ENCODE measurements at places on chromosomes 6 and 20.

DNA sequence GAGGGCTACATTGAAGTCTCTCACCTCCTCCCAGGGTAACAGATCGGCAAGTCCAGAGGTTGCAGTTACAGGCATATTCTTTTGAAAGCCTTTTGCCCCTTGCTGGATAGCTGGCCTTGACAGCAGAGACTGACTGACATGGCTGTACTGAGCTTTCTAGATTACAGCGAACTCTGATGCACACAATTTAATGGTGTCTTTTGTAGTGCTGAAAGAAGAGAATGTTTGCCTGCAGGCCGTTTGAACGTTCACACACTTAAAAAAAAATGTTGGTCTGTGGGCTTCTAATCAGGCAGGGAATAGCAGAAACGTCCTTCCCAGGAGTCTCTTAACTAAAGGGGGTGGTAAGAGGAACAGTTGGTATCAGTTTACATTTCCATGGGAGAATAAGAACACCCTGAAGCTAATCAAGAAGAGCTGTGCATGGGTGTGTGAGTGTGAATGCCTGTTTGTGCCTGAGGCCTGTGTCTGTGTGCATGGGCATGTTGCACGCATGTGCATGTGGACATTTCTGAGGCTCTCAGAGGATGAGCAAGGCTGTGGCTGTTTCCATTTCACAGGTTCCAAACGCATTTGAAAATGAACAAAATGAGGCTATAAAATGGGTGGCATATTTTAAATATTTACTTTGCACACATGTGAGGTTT is 213.9 kb upstream of the SSTR4 start:
- peak; percentile 34 for DNase-seq

DNA sequence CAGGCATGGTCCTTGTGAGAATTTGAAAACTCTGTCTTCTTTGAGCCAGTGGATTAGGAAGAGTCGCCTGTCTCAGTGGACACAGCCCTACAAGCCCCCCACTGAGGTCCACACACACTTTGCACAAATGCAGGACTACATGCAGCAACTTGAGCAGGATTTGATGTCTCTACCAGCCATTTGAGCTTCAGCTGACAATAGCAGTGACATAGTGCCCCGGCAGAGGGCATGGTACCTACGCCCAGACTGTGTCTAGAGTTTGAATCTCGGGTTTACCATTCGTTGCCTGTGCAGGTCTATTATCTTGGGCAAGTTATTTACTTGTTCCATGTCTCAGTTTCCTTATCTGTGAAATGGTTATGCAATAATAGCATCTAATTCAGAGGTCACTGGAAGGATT is 580.1 kb downstream of the TFAP2B start:
- no peak for DNase-seq

DNA sequence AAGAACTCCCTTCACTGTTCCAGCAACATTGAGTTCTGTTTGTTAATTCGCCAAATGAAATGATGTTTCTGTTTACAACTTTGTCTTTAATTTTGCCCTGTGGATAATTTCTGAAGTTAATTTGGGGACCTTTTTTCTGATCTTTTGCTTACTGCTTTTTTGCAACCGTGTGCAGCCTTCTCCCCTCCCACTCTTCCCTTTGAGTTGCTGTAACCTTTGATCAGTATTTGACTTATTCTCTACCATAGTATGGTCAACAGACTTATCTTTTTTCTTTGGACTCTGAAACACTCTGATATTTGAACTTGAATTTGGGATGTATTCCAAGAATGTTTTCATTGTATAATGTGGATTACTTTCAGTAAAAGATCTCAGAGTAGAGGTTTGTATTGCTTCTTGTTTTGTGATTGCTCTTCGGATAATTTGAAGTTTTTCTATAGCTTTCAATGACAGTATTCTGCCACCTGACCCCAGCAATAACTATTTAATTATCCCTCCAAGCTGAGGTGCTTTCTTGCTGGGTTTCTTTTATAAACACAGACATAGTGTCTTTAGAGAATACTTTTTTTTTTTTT is 46.2 kb downstream of the LRRN4 start:
- DNase-seq, result no peak

GRCh38 chr6:40722553-40723258 is 135.5 kb upstream of the LRFN2 start:
- DNase-seq, result no peak

DNA sequence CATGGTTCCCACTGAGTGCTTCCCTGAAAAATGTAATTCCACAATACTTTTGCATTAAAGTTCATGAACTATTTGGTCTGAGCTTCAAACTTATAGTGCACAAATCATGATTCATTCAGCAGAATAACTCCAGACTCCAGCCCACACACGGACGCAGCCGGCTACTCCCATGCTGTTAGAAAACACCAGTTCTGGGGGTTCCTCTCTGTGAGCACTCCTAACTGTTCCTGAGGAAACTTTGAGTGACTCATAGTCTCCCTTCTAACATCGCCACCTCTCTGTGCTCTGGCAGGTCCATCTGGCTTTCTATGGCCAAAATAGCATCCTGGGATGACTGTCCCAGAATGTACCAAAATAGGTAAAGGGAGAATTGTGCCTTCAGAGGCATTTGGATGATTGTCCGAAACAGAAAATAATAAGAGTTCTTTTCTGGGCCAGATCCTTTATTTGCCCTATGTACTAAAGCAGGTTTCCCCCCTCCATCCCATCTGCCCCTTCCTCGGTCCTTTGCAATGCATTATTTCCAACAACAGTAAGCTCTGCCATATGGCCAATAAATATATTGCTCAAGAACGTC is 32.3 kb upstream of the LY86 start:
- peak; percentile 48 for DNase-seq

DNA sequence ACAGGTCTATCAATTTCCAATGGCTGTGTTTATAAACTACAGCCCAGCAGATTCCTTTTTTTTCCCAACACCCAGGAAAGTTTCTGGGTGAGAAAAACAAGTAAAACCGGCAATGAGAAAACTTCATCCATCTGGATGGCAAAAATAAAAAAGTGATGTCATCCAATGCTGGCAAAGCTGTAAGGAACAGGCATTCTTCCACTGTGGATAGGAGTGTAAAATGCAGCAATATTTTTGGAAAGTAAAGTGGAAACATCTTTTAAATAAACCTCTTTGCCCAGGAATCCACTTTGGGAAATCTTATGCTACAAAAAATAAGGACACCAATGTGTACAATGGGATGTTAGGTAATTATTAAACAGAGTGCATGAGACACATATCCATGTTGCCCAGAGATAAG is 102.1 kb upstream of the NT5E start:
- DNase-seq, result no peak

DNA sequence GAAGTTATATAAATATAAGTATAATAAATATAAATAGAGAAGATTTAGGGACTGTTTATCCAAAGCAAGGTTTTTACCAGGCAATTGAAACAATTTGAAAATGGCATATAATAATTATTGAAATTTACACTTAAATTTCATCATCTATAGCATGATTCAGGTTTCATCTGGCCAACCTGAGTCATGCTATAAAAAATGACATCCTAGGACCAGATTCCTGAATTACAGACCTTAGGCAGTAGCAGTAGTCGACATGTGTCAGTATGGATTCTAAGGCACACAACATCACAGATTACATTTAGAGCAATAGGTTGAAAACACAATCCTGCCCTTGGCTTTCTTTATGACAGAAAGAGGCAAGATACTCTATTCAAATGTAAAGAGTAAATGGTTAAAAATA is 592.3 kb downstream of the PHF3 start:
- DNase-seq, result peak; percentile 7

DNA sequence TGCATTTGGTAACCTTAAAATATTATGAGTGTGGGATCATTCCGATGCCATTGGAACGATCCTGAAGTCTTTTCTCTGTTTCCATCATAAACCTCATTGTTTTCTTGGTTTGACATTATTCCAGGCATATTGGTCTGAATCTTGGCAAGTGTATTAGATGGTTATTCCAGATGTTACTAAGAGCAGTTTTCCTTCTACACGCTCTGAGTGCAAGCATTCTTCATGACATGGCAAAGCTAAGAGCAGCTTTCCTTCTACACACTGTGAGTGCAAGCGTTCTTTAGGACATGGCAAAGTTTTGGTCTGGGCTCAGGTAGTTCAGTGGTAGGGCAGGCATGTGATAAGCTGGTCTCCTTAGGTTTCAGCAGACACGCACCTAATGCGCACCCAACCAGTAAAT is 53.0 kb downstream of the SMOC2 start:
- DNase-seq, result no peak

- DNase-seq, result no peak
These were observed 7.9 kb downstream of the RMND1 start for GRCh38 chr6:151443911-151444621.

- DNase-seq, result no peak
These were observed 652.3 kb downstream of the EPHA7 start for GRCh38 chr6:92767101-92767500.

DNA sequence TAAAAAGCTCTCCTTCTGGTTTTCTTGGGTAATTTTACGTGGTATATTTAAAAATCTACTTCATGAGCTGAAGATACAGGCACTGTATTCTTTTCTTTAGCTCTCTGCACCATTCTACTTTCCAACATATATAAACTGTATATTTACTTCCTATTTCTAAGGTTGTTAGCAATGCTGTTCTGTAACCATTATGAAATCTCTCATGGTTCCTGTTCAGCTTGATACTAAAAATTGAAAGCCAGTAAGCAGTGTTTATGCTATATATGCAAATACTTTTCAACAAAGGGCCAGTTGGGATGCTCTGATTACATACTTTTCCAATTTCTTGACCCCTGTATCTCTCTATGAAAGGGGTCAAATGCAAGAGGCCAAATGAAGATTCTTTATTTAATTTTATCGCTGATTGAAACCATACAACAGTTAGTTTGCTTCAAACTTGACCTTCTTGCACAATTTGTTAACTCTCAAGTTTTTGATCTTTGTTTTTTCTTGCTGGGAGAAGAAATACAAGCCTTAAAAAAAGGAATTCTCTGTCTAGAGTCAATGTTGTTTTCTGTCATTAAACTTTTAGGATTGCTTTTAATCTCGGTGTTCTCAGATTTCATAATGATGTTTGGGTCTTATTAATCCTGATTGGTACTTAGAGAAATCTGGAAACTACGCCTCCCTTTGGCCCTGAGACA is 223.2 kb downstream of the PRL start:
- DNase-seq, result no peak

DNA sequence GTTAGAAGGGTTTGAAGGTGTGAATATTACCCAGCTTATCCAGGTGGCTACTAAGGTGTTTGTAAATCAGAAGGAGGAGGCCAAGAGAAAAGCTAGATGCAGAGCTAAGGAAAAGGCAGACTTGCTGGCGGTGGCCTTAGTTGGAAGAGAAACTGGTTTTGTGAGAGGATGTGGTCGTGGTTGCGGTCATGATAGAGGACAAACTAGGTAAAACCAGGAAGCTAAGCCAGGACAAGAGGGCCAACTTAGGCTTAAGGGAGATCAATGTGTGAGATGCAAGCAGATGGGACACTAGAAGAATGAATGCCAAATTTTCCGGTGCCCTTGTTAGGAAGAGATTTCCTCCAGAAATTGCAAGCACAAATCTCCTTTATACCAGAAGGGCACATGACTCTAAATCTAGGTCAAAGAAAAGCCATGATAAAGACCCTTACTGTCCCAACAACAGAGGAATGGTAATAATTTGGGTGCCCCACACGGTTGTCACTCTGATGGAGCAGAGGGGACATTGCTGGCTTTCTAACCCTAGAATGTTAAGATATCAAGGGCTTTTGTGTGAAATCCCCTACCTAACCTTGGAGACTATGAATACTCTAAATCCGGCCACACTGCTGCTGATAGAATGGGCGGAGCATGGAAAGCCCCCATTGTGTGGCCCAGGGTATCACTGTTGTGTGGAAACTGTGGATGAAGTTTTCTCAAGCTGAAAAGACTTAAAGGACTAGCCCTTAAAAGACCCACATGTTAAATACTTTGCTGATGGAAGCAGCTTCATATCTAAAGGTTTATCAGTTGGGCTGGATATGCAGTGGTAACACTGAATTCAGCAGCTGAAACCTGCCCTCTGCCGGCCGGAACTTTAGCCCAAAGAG is 7.8 kb downstream of the IL22RA2 start:
- DNase-seq, result no peak

- no peak for DNase-seq
These were observed 18.6 kb upstream of the SYNDIG1 start for GRCh38 chr20:24450624-24451376.

- no peak for DNase-seq
These were observed 4.6 kb upstream of the ADAM33 start for GRCh38 chr20:3686421-3686820.

DNA sequence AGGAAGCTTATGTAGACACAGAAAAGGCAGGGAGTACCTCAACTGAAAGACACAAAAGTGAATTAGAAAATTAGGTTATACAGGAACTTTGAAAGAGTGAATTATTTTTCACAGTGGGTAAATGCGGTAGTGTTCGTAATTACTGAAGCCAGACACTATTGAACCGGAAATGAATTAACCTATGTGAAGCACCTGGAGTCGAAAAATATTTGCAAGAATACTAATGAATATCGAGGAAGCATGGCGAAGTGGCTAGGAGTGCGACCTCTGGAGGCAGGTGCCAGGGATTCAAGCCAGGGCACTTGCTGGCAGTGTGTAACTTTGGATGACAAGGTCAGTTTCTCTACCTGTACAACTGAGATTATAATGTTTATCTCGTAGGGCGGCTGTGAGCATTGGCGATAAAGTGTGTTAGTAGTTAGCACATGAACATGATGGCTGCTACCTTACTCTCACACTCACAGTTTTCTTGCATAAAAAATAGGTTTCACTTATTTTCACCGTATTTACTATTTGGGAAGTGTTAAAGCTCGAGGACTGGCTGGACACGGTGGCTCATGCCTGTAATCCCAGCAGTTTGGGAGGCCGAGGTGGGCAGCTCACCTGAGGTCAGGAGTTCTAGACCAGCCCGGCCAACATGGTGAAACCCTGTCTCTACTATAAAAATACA is 567 bp upstream of the SLC18B1 start:
- DNase-seq, result peak; percentile 45

DNA sequence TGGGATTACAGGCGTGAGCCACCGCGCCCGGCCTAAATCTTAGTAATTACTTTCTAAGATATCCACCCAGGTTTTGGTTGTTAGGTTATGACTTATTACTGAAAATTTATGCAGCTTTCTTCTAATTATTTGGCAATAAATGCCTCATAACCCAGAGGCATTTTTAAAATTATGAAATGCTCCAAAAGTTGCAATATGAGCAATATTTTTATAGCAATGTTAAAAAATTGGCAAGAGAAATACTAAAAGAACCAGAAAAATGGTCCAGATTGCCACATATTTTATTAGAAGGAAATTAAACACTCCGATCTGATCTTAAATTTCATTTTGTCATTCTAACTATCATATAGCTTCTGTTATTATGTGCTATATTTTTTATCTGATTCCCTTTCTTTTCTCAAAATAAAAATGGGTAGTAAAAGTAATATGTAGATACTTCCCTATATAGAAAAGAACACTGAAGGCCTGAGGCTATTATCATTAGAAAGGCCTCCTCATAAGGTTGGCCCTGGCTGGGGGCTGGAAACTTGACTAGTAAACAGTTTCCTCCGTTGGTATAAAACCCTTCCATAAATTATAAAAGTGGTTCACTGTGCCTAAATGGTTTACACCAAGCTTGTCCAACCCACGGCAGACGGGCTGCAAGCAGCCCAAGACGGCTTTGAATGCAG is 22.1 kb downstream of the BLOC1S5 start:
- DNase-seq, result no peak

Measured in fibroblast of skin of right quadriceps (primary cell).